ENCODE measurements at places on chromosomes 4 and X. TPM values are rescaled to one million over a fixed set of nuclear protein-coding genes. Genes with fewer than 3 reads are reported as not detected.

The ANOS1 gene
- not detected for total RNA-seq

- H3K27ac ChIP-seq = no peak overlapping the region
- H3K27me3 ChIP-seq = peaks cover 4% of the 10 kb centered on the region
- no peaks in the 10 kb centered on the region for H3K36me3 ChIP-seq
Measured at GRCh38 chrX:18674417-18674787, 2.5 kb upstream of the RS1 start.

The TMEM144 gene
- total RNA-seq = 0.16 TPM

GRCh38 chrX:101605728-101606127 is 12.1 kb downstream of the ARMCX6 start:
- no peaks in the 10 kb centered on the region for H3K36me3 ChIP-seq
- H3K4me3 ChIP-seq = no peak overlapping the region
- H3K27ac ChIP-seq = no peak overlapping the region
- peaks cover 14% of the 10 kb centered on the region for H3K27me3 ChIP-seq
- DNase-seq = no peak

The TBC1D8B gene
- 0.43 TPM for total RNA-seq

- H3K36me3 ChIP-seq = peaks cover 11% of the 10 kb centered on the region
- DNase-seq = no peak
- no peak overlapping the region for H3K4me3 ChIP-seq
- no peaks in the 10 kb centered on the region for H3K27me3 ChIP-seq
- peaks cover 35% of the 10 kb centered on the region for H3K4me1 ChIP-seq
- H3K27ac ChIP-seq = no peak overlapping the region
Measured at GRCh38 chrX:56803850-56804681, 75.0 kb downstream of the NBDY start.

DNA sequence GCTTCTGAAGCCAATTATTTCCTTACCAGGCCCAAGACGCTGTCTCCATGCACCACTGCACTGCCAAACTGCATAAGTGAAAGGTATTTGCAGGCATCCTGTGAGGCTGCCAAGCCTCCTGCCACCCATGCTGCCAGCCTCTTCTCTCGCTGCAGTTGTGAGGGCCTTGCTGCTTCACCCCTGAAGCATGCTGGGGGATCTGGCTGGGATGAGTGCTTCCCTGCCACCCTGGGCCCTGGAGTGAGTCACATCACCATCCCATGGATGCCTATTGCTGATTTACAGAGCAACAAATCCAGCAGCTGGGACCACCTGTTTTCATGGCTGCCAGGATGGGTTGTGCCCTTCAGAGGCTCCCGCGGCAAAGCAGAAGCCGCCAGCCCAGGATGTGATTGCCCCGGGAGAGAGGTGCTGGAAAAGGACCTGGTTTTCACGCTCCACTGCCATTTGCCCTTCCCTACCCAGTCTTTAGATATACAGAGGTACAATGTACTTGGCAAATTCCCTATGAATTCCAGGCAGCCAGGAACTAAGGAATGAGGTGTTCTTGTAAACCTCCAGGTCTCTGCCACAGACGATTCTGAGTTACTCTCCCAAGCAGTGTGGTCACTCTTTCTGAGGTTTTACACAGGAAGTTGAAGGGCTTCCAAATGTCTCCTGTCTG is 41.5 kb upstream of the PTCHD1 start:
- no peaks in the 10 kb centered on the region for H3K4me1 ChIP-seq
- DNase-seq = no peak
- no peak overlapping the region for H3K4me3 ChIP-seq
- no peaks in the 10 kb centered on the region for H3K27me3 ChIP-seq
- H3K36me3 ChIP-seq = no peaks in the 10 kb centered on the region

DNA sequence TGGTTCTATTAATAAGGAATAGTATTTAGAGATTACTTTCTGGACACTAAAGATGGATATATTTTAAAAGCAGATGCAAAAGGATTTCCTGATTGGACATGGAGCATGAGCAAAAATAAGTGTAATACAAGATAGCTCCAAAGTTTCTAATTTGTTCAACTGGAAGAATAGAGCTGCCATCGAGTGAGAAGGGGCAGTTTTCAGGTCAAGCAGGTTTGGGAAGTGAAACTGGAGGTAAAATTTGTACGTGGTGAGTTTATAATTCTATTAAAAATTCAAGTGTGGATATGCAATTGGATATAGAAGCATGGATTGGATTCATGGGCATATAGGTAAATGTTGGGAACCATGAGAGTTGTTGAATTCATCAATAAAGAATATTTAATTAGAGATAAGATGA is 31.8 kb downstream of the PRDM8 start:
- no peaks in the 10 kb centered on the region for H3K4me1 ChIP-seq
- H3K27me3 ChIP-seq = peaks cover 28% of the 10 kb centered on the region
- no peak for DNase-seq
- H3K27ac ChIP-seq = no peak overlapping the region
- H3K36me3 ChIP-seq = no peaks in the 10 kb centered on the region

DNA sequence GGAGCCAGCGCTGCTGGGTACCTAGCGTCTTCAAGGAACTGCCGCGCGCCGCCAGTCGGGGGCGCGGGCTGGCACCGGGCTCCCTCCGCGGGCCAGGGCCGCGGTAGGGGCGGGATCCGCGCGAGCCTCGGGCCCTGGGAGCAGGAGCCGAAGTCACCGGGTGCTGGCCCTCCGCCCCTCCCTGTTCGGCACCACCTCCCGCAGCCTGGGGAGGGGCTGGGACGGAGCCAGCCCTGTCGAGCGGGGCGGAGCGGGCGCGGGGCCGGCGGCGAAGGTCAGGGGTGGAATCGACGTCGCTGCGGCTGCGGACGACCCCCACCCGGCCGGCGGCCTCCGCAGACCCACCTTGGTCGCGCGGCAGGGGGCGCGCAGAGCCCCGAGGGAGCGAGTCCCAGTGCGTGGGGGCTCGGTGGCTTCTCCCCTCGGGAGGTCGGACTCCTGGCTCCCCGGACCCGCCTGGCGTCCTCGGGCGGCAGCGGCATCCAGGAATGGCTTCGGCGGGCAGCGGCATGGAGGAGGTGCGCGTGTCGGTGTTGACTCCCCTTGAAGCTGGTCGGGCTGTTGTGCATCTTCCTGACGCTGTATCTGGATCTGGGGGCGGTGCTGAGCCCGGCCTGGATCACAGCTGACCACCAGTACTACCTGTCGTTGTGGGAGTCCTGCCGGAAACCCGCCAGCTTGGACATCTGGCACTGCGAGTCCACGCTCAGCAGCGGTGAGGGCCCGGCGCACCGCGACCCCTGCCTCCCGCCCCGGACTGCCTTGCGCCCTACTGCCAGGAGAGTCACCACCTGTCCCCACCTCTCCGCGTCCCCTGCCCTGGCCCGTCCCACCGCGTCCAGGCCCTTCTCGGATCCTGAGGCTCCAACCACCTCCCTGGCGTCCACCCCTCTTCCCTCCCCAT is 50.5 kb upstream of the FAM47C start:
- DNase-seq = no peak
- H3K36me3 ChIP-seq = no peaks in the 10 kb centered on the region
- H3K27ac ChIP-seq = no peak overlapping the region
- H3K4me1 ChIP-seq = no peaks in the 10 kb centered on the region
- no peak overlapping the region for H3K4me3 ChIP-seq
- H3K27me3 ChIP-seq = peaks cover 19% of the 10 kb centered on the region

The RASGEF1B gene
- 0.55 TPM for total RNA-seq

GRCh38 chr4:25953740-25954139 is 39.7 kb downstream of the SMIM20 start:
- no peaks in the 10 kb centered on the region for H3K36me3 ChIP-seq
- no peak overlapping the region for H3K4me3 ChIP-seq
- peaks cover 15% of the 10 kb centered on the region for H3K27me3 ChIP-seq
- no peak overlapping the region for H3K27ac ChIP-seq
- peaks cover 17% of the 10 kb centered on the region for H3K4me1 ChIP-seq

The NR3C2 gene
- total RNA-seq = 0.32 TPM

DNA sequence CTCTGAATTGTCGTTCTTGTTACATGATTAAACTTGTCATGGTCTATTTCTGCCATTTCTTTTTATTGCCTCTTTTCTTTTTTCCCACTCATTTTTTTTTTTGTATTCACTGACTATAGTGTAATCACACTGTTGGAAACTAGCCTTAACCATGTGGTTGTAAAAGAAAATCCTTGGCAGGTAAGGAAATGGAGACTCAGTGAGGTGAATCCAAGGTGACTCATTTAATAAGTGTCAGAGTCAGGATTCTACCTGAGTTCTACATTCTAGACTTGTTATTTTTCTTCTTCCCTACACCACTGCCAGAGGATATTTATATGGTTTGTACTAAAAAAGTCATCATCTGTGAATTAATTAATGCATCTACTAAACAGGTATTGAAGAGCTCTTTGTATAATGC is 152.2 kb downstream of the CBLL2 start:
- H3K4me3 ChIP-seq = no peak overlapping the region
- H3K27me3 ChIP-seq = no peaks in the 10 kb centered on the region
- no peak for DNase-seq
- no peaks in the 10 kb centered on the region for H3K36me3 ChIP-seq
- H3K4me1 ChIP-seq = no peaks in the 10 kb centered on the region

- H3K4me3 ChIP-seq = no peak overlapping the region
- H3K36me3 ChIP-seq = no peaks in the 10 kb centered on the region
- H3K27ac ChIP-seq = no peak overlapping the region
- peaks cover 3% of the 10 kb centered on the region for H3K4me1 ChIP-seq
Measured at GRCh38 chrX:38069273-38069672, 62.9 kb downstream of the SYTL5 start.

DNA sequence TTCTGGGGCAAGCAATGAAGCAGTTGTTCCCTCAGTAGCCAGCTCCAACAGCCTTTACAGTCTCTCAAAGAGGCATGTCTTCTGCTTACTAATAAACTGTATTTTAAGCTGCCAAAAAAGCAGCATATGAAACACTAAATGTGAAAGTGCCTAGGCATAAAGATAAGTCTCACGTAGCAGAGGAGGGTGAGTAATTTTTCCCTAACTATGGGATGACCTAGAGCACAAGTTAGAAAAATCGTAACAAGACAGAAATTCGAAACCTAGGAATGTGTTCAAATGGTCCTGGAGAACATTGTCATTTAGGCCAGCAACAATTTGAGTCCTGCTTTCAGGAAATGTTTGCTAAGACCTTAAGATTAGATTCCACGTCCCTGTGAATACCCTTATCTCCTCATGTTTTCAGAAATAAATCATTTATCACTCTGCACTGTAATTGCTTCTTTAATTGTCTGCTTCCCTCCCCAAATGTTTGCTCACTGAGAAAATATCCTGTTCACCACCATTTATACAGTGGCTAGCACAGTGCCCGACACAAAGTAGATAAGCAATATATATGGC is 222.2 kb downstream of the KCNIP4 start:
- H3K27me3 ChIP-seq = no peaks in the 10 kb centered on the region
- no peaks in the 10 kb centered on the region for H3K36me3 ChIP-seq
- no peaks in the 10 kb centered on the region for H3K4me1 ChIP-seq
- no peak overlapping the region for H3K4me3 ChIP-seq

The TGIF2LX gene
- total RNA-seq = not detected

GRCh38 chrX:26651755-26652154 is 435.8 kb downstream of the MAGEB5 start:
- no peak overlapping the region for H3K4me3 ChIP-seq
- H3K27me3 ChIP-seq = no peaks in the 10 kb centered on the region
- no peaks in the 10 kb centered on the region for H3K36me3 ChIP-seq
- no peaks in the 10 kb centered on the region for H3K4me1 ChIP-seq

GRCh38 chr4:183201331-183201730 is 102.3 kb downstream of the WWC2 start:
- peaks cover 23% of the 10 kb centered on the region for H3K27me3 ChIP-seq
- H3K36me3 ChIP-seq = no peaks in the 10 kb centered on the region
- H3K4me1 ChIP-seq = no peaks in the 10 kb centered on the region
- H3K4me3 ChIP-seq = no peak overlapping the region

GRCh38 chrX:148441387-148441786 is 59.0 kb upstream of the AFF2 start:
- H3K27ac ChIP-seq = no peak overlapping the region
- peaks cover 3% of the 10 kb centered on the region for H3K27me3 ChIP-seq
- DNase-seq = no peak
- H3K4me3 ChIP-seq = no peak overlapping the region
- no peaks in the 10 kb centered on the region for H3K4me1 ChIP-seq

DNA sequence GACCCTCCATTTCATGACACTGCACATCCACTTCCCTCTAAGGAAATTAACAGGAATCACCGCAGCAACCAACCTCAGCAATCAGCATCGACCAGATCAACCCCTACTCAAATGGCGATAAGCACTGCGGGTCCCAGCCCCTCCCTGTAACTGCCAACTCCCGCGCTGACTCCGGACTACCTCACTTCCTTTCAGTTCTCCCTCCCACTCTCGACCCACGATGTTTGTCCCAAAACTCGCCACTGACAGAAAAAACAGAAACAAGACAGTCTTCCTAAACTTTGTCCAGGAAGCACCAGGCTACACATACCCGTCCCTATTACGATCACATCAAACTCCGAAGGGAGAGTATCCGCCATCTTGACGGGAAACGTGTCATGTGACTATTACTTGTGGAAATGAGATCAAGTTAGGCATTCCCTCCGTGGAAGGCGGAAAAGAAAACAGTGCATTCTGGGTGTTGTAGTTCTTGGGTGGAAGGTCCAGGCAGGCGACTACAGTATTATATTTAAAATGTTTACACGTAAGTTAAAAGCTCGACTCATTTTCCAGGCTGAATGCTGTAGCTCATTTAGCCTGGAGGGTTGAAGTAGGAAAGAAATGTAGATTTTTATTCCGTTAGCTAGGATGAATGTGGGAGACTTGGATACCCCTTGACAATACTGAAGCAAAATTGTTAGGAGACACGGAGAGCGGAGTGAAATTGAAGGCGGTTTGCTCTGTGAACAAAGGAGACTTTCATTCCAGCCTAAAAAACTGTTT is at the start of gene CHM:
TSS of gene CHM (minus strand) at position 385 of the 762 bp plus-strand sequence. CDS start at position 359, 26 bp downstream.
- peaks cover 10% of the 10 kb centered on the region for H3K36me3 ChIP-seq
- peak; percentile 52 for DNase-seq
- no peak within 1 kb of the TSS for H3K4me3 ChIP-seq
- no peak within 1 kb of the TSS for H3K27ac ChIP-seq
- peaks cover 4% of the 10 kb centered on the region for H3K4me1 ChIP-seq
- peaks cover 4% of the 10 kb centered on the region for H3K27me3 ChIP-seq

The SPINK2 gene
- total RNA-seq = not detected

- no peaks in the 10 kb centered on the region for H3K27me3 ChIP-seq
- H3K36me3 ChIP-seq = no peaks in the 10 kb centered on the region
- peaks cover 7% of the 10 kb centered on the region for H3K4me1 ChIP-seq
- peak overlapping the region; percentile 33 for H3K27ac ChIP-seq
- peak overlapping the region; percentile 60 for H3K4me3 ChIP-seq
Measured at GRCh38 chr4:2763511-2763967, 7.4 kb upstream of the TNIP2 start.

DNA sequence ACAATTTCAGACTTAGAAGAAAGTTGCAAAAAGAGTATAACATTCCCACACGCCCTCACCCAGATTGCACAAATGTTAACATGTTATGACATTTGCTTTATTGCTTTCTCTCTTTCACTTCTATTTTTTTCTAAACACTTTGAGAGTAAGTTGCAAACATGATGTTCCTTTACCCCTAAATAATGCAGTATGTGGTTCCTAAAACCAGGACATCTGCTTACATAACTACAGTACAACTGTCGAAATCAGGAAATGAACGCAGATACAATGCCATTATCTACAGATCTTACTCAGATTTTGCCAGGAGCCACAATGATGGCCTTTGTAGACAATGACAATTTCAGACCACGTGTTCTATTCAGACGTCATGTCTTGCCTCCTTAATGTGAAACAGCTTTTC is 22.4 kb downstream of the SH3TC1 start:
- H3K27ac ChIP-seq = peak overlapping the region; percentile 3
- peaks cover 20% of the 10 kb centered on the region for H3K36me3 ChIP-seq
- H3K4me1 ChIP-seq = peaks cover 15% of the 10 kb centered on the region
- DNase-seq = no peak
- no peaks in the 10 kb centered on the region for H3K27me3 ChIP-seq

GRCh38 chr4:34417160-34417559 is 1827.2 kb downstream of the ARAP2 start:
- H3K27ac ChIP-seq = no peak overlapping the region
- no peak overlapping the region for H3K4me3 ChIP-seq
- DNase-seq = no peak
- no peaks in the 10 kb centered on the region for H3K4me1 ChIP-seq

The ASB12 gene
- total RNA-seq = not detected

All from activated T-helper 2 cell treated with anti-CD3 and anti-CD28 coated beads, Interferon-gamma antibody, Interleukin-2, Interleukin-4, amounts not matched to agents 10 μg/mL and 5 μg/mL and 100 μg/mL, durations not matched to agents 14 hours and 24 hours and 36 hours (primary cell).